ENCODE measurements at places on chromosomes 7 and 10.

DNA sequence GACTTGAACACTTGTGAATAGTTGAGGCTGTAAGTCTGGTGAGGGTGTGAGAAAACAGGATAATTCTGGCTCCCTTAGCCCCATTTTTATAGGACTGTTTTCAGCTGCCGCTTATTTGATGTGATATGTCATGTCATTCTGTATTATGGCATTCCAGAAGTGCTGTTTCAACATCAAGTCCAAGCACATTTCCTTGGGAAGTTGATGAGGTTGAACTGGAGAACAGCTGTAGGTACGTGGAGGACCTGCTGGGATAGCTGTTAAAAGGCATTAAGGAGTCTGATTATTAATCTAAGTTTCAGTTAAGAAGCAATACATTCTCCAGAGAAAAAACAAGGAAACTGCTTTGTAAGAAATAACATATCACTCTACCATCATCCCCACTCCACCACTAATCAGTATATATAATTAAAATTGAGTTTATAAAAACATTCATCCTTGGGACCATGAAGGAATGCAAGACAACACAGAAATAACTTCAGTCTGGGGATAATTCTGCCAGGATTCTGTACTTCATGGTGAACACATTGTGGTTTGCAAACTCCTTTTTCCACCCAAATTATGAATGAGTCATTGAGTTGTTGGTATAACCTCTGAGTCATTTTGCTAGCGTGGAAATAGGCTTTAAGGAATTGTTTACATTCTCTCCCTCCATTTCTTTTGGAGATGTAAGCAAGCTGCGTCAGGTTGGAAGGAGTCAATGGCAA is 39.9 kb upstream of the TMEM229A start:
- DNase-seq: no peak

- DNase-seq: no peak
These were observed 14.0 kb downstream of the ITPRIP start for GRCh38 chr10:104324221-104324686.

- no peak for DNase-seq
These were observed 338.9 kb upstream of the IGFBP3 start for GRCh38 chr7:46259947-46260346.

DNA sequence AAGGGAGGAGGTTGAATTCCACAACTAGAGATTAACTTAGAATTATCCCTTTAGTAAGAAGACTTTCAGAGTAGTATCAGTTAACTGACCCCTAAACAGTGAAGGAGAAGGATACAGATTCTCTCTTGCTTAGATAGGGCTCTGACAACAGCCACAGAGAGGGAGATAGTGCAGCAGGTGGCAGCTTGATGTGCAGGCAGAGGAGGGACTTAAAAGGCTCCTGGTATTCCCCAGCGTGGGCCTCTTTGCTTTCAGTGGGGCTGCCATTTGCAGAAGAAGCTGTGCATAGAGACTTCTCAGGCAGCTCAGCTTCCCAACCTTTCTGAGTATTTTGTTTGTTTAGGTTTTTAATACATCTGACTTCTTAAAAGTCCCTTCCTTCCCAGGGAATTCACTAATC is 16.0 kb downstream of the FZD1 start:
- peak; percentile 9 for DNase-seq

- no peak for DNase-seq
These were observed 43.8 kb downstream of the PTPRN2 start for GRCh38 chr7:158543840-158544239.

All from osteoblast (primary cell).